ENCODE measurements at places on chromosomes 16 and 17.

DNA sequence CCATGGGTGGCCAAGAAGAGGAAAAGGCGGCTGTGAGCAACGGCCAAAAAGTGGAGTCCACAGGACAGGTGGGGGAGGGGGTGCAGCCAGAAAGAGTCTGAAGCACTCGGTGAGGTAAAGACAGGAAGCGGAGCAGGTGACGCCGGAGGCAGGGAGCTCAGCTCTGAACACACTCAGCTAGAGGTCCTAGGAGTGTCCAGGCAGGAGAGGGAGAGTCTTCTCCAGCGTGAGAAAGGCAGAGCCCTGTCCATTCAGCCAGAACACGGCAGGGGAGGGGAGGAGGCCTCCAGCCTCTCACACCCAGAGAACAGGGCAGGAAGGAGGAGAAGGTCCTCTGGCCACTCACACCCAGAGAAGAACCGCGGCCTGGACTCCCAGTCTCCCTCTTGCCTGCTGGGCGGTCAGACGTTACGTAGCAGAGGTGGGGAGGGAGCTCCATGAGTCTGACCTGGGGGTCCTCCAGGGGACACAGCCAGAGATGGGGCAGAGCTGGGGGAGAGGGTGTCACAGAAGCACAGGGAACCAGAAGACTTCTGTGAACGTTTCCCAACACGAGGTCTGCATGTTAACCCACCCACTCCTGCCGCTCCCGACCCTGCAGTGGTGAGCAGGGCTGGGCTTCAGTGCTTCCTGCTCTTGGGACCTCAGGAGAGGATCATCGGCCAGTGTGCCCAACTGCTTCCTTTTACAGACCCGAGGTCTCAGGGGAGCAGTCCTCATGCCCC, 89.2 kb downstream of the ABR start:
- DNase-seq = no peak

- DNase-seq = no peak
Observed at GRCh38 chr17:21355586-21355985, 20.6 kb upstream of the KCNJ12 start.

- DNase-seq = no peak
Observed at GRCh38 chr16:55100100-55100499, 169.4 kb downstream of the IRX5 start.

DNA sequence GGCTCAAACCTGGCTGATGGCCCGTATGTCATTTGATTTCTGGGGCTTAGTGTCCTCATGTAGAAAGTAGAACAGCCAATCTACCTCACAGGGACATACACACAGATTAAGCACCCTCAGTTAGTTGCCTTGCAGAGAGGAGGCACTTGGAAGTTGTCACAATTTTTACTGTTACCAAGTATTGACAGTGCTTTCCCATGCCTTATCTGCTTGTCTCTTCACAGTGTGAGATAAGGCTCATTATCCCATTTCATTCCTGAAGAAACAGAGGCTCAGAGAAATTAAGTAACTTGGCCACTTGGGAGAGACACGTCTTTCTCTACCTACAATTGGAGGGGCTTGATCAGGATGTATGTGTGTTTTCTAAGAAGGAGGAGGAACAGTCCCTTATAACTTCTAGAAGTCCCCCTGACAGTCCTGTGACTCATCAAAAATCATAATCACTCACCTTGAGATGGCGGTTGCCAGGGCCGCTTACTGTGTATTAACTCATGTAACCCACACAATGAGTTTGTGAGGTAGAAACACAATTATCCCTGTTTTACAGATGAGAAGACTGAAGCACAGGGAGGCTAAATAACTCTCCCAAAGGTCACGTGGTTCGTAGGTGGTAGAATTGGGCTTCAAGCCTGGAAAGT, 56.9 kb upstream of the LHX1 start:
- no peak for DNase-seq

- DNase-seq = no peak
Observed at GRCh38 chr17:12759090-12759489, 30.2 kb upstream of the ARHGAP44 start.

- no peak for DNase-seq
Observed at GRCh38 chr16:1746693-1747195, 24.6 kb downstream of the NME3 start.
